Caco-2 (cell line): ENCODE measurements at places on chromosomes 1 and 21.

- no peak for DNase-seq
Observed at GRCh38 chr1:57874418-57874877, 450.6 kb upstream of the DAB1 start.

- DNase-seq, result no peak
Observed at GRCh38 chr1:110214454-110215404, 4.6 kb downstream of the KCNC4 start.

- no peak for DNase-seq
Observed at GRCh38 chr1:1325288-1326074, 879 bp downstream of the CPTP start.

- no peak for DNase-seq
Observed at GRCh38 chr1:213231795-213232231, 180.8 kb downstream of the RPS6KC1 start.

- DNase-seq, result no peak
Observed at GRCh38 chr1:210132582-210132981, 100.0 kb upstream of the SERTAD4 start.

DNA sequence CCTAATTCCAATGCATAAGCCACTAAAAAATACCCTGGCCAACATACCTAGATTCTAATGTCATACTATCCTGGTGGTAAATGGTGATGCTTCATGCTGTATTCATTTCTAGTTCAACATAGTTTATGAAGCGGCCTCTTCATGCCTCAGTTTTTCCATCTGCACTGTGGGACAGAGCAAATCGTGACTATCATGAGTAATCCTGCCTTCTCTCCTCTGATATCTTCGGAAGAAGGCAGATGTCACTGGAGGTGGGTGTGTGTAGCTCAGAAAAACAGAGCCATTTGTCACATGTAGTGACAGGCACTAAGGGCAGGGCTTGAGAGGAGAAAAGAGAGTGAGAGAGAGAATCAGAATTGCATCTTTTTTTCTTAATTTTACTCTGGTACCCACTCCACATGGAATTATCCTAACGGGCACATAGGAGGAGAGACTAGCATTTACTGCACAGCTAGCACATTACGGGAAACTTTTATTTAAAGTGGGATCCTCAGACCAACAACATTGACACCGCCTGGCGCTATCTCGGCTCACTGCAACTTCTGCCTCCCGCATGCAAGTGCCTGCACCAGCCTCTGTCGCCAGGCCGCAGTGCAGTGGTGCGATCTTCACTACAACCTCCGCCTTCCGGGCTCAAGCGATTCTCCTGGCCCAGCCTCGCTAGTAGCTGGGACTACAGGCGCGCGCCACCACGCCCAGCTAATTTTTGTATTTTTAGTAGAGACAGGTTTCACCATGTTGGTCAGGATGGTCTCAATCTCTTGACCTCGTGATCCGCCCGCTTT, 78.4 kb upstream of the KCNA3 start:
- no peak for DNase-seq

DNA sequence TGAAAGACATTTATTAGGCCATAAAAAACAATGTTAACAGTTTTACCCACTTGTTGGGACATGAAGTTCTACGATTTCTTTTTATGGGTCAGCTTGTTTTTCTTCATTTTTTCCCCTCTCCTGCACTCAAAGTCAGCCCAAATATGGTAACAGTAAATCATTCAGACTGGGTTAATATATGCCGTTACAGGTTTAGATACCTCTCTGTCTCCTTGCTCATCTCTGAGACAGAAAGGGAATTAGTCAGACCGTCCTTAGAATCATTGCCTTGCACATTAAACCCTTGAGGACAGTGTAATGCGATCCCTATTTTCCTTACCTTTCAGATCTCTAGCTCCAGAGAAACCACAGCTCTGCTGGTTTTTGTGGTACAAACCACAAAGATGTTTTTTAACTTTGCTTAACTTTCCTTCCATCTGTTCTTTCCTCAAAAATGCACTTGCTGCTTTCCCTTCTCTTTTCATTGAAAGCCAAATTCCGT, 613.3 kb downstream of the PLPP3 start:
- DNase-seq, result no peak

DNA sequence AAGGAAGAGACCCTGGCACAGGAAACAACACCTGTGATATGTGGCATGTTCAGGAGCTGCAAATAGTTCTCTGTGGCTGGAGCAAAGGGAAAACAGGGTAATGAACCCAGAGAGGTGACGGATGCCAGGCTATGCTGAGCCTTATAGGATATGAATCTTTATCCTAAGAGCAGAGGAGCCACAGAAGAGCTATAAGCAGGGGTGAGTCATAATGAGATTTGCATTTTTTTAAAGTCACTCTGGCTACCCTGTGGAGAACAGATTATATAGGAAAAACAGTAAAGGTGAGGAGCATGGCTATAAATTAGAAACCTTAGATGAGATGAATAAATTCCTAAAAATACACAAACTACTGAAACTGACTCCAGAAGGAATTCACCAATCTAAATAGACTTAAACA, 12.8 kb upstream of the MPL start:
- DNase-seq, result no peak

- no peak for DNase-seq
Observed at GRCh38 chr1:176619261-176619660, 156.3 kb downstream of the PAPPA2 start.
